ENCODE measurements at places on chromosomes 2 and 18.

- no peak for DNase-seq
These were observed 28.1 kb upstream of the TMEM177 start for GRCh38 chr2:119650846-119651370.

DNA sequence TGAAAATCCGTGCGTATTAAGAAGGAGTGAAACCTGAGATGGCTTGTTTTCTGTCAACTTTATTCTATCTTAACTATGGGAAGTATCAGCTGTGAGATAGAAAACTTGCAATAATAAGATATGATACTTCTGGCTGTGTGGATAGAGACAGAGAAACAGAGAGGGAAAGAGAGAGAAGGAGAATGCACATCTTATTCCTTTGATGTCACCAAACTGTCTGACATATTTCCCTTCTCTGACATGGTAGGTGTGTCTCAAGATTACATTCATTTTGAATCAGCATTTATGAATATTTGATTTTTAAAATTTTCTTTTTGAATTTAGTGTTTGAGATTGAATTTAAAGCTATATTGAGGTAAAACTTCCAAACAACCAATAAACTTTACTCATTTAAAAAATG is 69.4 kb downstream of the CDC42EP3 start:
- no peak for DNase-seq

DNA sequence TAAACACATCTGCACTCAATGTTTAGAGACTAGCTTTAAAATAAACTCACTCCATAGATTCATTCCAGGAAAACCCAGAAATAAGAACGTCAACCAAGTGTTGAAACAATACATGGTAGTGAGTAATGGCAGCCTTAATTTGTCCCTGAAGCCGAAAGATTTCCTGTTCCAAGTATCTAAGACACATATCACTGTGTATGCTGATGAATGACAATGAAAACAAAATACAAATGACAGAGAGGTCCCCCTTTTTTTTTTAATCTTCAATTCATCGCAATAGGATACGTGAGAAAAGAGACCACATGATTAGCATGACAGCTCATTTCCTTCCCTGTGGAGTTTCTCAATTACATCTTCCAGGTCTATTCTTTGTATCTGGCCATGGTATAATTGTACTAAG is 160.5 kb upstream of the STK17B start:
- no peak for DNase-seq

GRCh38 chr2:135960656-135961551 is 24.5 kb downstream of the DARS1 start:
- DNase-seq, result peak; percentile 96

- no peak for DNase-seq
These were observed 208.9 kb downstream of the LPIN1 start for GRCh38 chr2:11955314-11955713.

- DNase-seq, result no peak
These were observed 130.9 kb upstream of the ARHGAP28 start for GRCh38 chr18:6598657-6599056.

DNA sequence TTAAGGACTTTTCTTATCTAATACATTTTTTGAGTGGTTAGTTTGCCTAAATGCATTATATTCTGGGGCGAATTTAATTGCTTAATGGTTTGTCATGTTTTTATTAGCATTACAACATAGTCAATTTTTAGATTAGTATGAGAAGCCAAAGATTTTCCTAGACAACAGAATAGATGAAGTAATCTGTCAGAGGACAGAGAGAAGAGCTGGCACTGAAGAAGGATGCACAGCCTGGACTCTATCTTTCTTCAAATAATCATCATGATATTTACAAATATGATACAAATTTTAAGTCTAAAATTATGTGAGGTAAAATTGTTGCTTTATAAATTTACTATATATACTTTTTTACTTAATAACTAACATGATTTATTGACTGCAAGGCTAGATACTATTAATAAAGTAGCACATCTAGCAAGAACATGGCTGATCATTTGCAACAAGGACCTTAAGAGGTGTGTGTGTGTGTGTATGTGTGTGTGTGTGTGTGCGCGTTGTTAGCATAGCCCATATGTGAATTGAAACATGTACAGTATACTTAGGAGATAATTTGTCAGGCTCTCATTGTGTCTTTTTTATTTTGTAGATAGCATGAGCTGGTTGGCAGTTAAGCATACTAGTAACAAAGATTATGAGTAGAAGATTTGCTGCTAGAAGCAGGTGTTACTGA is 752.2 kb downstream of the DCDC2C start:
- DNase-seq, result no peak

Data from T-helper 2 cell (primary cell).